Stimulated activated CD4-positive, alpha-beta T cell treated with anti-CD3 and anti-CD28 coated beads, Interleukin-15, amount 100 ng/mL, for 1 hour (primary cell): ENCODE measurements at places on chromosomes 11 and 22.

DNA sequence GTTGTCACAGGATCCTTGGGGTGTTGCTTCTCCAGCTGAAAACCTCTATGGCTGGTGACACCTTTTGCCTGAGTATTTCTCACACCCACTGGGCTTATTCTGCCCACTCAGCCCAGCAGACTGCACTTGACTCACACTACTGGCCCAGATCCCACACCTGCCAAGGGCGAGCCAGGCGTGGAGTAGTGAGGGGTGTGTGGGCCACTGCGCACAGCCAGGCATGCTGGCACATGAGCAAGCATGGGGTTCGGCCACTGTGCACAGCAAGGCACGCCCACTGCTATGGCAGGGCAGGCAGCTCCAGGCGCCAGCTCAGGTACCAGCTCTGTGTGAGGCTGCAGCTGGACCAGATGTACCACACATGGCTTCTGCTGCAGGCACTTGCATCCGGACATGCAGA is 116.5 kb upstream of the MTNR1B start:
- DNase-seq, result no peak

DNA sequence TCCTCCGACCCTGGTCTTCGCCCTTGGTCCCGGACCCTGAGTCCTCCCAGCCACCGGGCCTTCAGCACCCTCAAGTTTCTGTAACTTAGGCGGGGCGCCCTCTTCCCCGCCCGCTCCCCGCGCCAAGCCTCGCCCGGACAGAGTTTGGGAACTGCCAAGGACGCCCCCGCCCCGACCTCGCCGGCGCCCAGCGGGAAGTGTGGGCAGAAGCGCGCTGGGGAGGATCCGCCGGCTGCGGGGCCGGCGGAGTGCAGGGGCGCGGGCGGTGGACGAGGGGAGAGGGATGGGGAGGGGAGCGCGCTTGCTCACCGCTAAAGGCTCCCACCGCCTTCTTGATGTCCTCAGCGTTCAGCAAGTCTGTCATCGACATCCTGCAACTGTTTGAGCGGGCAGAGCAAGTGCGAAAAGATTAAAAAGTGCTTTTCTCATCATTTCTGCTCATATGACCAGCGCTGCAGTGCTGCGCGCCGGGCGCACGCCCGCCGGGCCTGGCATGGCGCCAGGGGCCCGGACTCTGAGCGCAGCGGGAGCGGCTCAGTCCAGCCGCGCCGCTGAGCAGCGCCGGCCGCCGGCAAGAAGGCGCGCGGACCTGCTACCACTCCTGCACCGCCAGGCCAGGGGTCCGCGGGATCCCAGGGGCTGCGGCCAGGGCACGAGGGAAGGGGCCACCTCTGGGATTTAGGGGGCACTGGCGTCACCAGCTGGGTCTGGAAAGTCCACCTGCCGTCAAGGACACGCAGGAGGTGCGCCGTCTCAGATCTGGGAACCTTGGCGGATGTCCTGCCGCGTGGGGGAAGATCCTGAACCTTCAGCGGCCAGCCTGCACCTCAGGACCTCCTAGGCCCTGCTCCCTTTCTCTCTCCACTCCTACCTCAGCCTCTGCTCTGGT is at the start of gene PVALB:
Gene PVALB, minus strand, starts transcription at position 400 of the 889 bp plus-strand sequence. Its CDS starts 30 bp downstream, at position 370.
- no peak for DNase-seq

DNA sequence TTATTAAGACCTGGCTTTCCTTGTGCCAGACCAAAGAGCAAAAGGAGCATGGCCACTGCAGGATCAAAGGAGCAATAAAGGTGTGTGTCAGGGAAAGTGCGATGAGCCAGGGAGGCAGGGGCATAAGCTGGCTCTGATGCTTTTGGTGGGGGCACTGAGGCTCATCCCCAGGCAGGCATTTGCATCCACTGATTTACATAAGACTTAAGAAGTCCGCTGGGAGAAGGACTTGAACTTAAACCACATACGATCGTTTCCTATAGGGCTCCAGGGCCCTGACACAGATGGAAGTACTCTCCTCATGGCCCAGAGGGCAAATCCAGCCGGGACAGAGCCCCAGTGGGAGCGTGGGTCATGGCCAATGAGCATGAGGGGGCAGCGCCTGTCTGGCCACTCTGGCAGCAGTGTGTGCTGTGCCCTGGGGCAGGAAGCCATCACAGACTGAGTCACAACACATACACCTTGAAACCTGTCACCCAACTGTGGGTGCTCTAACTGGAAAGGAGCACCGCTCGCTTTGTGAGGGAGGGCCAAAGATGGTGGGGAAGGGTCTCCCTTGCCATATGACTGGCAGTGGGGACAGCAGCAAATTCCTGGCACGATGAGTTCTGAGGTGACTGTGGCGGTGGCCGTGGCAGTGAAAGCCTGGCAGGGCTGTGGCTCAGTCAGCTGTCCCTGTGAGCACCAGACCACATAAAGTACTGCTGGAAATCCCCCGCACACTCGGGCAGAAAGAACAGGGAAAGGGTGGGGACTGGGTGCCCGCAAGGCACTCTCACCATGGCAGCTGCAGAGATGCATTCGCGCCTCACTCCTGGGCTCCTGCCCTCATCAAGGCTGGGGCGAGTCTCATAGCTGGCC is 79.4 kb upstream of the LMO1 start:
- no peak for DNase-seq

- no peak for DNase-seq
These were observed 480 bp upstream of the MTMR2 start for GRCh38 chr11:95924414-95924760.

- DNase-seq, result no peak
These were observed 16.7 kb upstream of the PARVG start for GRCh38 chr22:44164031-44164430.

GRCh38 chr11:70948855-70949531 is 303.4 kb downstream of the SHANK2 start:
- DNase-seq, result no peak

GRCh38 chr11:57288771-57289579 is 35.8 kb downstream of the TNKS1BP1 start:
- DNase-seq, result no peak
